ENCODE measurements at places on chromosomes 3 and 15.

DNA sequence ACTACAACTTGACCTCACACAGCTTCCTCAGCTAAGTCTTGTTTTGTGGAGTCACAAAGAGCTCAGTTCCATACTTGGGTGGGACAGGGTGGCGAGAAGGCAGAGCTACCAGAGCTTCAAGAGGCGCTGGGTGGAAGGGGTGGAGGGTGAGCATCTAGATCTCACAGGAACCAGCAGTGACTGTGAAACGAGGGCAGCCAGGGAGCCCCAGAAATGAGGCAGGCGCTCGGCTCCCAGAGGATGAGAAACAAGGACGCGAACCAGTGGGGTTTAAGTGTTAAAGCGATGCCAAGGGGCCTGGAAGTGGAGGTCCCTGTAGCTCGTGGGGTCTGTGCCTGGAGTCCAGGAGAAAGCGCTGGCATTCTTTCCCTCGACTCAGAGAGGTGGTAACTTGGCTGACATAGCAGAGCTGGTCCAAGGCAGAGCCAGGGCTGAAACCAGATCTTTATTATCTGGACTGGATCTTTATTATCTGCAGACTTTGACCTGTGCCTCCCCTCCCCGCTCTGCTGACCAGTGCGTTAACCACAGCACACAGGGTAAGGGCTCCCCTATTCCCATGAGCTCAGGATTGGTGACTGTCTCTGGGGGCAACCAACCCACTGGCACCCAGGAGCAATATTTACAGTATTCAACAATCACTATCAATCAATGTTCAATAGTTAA is 26.2 kb upstream of the TRPM1 start:
- DNase-seq = no peak

DNA sequence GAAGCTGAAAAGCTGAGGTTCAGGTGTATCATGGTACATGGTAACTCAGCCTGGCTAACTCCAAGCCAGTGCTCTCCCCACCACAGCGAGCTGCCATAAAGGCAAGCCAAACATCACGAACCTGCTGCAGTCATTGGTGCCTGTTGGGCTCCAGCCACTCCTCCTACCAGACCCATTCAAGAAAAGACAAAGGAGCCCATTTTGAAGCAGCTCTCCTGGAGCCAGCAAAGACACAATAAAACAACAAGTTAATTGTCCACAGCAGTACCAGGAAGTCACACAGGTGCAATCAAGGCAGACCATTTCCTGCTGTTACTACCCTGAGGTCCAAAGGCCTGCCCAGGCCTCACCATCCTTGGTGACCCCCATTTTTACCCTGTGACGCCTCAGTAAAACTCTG is 77.6 kb downstream of the DAPK2 start:
- DNase-seq = no peak

DNA sequence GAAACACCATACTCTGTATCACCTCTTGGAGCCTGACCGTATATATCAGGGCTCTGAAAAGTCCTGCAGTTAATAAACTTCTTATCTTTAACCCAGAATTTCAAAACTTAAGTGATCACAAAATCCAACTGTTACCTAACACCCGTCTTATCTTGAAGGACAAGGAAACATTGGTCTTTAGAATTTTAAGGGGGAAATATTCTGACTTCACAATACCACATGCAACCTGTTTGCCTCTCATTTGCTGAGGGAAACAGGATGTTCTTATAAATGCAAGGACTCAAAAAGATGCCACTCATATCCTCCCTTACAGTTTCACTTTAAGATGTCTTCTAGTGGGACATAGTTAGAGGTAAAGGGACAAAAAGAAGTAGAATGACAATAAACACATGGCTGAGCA is 67.9 kb downstream of the CRTC3 start:
- DNase-seq = no peak

DNA sequence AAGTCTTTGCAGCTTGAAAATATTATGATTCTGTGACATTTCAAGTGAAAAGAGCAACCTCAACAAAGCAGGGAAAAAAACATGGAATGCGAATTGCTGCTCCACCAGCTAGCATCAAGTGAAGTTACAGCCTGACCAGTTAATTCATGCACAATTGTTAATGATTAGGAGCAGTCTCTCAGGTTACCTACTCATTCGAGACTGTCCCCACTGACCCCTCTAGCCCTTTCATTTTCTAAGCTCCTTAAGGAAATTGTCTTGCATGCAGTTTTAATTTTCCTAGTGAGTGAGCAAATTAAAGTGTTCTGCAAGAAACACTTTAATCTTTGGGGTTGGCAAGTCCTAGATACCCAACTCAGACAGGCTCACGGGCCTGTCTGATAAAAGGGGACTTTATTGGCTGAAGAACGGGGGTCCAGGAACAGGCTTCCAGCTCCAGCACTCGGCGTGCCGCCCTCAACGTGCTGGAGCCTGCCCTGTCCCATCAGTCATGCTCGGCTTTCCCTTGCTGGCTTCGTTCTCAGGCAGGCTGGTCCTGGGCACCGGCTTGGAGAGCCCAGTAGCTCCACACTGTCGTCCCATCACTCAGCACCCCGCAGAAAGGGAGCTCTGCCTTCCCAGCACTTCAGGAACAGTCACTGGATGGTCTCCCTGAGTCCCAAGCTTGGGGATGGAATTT is 18.3 kb downstream of the PODXL2 start:
- no peak for DNase-seq

- no peak for DNase-seq
These were observed 761.4 kb downstream of the NAALADL2 start for GRCh38 chr3:175620532-175620931.

DNA sequence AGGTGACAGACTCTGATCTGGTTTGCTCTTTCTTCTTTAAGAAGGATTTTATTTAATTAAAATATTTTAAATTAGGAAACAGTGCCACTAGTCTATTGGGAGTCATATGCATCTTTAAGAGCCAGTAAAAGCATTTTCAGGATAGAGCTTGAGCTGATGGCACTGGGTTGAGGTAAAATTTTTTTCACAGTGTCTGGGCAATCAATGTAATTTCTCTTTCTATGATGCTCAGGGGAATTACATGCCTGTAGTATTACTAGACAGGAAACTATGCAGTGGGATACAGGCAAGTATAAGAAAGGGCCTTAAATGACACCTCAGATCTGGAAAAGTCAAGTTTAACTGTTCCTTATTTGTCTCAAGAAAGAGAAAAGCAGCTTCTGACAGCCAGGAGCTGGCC is 76.4 kb downstream of the GAP43 start:
- DNase-seq = no peak

Data from inflammatory macrophage (primary cell).